ENCODE measurements at places on chromosomes 12 and 14.
A peak's percentile ranks its signal among the peaks of the same experiment; 100 is the strongest.

DNA sequence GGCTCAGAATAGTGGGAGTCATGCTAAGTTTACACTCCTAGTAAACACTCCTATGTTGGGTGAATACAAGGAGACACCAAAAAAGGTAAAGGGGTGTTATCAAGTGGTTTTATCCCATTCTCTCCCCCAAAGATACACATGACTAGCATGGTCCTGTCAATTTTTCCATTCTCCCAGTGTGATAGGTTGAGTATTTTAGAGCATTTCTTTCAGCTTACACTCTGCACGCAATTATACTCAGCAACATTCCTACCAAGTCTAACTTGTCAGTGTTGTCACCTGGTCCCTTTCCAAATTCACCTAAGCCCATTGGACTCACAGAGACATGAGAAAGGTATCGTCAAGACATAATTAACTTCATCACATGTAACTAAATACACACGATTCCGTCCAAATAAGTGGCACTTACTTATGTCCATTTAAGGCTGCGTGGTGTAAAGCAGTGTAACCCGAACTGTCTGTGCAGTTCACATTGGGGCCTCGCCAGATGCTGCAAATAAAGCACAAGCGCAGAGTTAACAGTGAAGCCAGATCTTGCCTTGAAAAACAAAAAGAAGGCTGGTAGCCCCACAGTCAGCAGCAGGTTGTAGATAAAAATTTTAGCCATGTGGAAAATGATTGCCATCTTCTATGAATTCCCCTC, 159.7 kb downstream of the ANKS1B start:
- no peak for DNase-seq

- DNase-seq, result peak; percentile 62
These were observed 60.6 kb upstream of the TCL1A start for GRCh38 chr14:95774265-95775160.

GRCh38 chr12:59164991-59165718, 244.9 kb upstream of the LRIG3 start:
- no peak for DNase-seq

- no peak for DNase-seq
These were observed 109.8 kb upstream of the GPHB5 start for GRCh38 chr14:63428486-63428885.

GRCh38 chr14:98156411-98156810, 1115.6 kb downstream of the BCL11B start:
- DNase-seq, result no peak

GRCh38 chr14:105602799-105603793, 76.7 kb downstream of the TMEM121 start:
- no peak for DNase-seq

DNA sequence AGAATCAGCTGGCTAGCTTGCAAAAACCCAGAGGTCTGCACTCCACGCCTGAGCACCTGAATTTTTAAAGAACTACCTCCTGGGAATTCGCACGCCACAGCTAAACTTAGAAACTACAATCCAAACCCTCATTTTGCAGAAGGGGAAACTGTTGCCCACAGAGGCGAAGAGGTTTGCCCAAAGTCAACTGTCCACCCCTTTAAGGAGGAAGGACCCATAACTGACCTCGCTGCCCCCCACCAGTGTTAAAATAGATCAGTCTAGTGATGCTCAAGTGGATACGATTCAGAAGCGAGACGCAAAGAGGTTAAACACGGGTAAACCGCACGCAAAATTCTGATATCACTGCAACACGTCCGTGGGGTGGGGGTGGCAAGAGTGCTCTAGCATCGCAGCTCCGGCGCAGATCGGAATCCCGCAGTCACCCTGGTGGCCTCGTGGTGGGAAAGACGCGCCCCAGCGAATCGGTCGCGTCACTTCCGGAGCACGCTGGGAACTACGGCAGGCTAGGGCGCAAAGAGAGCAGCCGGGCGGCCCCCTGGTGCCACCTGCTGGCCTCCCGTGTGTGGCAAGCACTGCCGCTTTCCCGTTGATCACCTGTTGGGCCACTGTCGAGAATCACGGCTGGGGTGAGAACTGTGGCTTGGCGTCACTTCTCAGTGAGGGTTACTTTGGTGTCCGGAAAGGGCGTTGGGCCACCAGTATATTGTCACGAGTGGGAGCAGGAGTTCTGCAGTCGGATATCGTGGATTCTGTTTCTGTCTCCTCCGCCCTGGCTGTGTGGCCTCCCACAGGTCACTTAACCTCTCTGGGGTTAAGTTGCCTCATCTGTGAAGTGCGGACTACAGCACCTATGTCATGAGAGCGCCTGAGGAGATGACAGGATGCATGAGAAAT, at the start of gene ALKBH2:
ALKBH2 (minus strand) TSS at position 451 of the 897 bp plus-strand sequence. CDS start 686 bp downstream, outside the sequence.
- peak; percentile 94 for DNase-seq

GRCh38 chr12:5230861-5231260, 187.2 kb downstream of the KCNA5 start:
- no peak for DNase-seq

DNA sequence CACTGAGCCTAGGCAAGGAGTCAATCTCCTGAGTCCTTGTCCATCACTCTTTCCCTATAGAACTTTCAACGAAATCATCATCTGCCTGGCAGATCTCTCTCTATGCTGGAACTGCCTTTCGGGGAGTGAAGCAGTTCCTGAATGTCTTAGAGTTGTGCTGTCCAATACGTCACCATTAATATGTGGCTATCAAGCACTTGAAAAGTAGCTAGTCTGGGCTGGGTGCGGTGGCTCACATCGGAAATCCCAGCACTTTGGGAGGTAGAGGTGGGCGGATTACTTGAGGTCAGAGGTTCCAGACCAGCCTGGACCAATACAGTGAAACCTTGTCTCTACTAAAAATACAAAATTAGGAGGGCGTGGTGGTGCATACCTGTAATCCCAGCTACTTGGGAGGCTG, 35.1 kb downstream of the NRDE2 start:
- DNase-seq, result no peak

GRCh38 chr14:56087671-56088471, 30.3 kb upstream of the PELI2 start:
- no peak for DNase-seq

DNA sequence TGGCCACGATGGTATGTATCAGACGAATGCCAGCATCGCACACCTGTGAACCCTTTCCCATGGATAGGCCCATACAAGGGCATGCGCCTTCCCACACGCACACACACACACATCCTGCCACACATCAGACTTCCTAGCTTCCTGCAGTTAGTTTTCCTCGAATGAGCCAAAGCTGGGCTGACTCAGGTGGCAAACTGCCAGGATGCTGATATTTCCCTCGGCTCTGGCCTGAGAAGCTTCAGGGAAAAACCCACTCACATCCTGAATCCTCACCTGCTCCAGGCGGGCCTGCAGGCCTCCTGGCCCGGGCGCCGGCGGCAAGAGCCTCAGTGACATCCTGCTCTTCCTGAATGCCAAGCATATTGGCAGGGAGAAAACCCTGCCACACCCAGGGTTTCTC, 22.4 kb downstream of the CALM1 start:
- no peak for DNase-seq

- DNase-seq, result no peak
These were observed 17.6 kb downstream of the CALCOCO1 start for GRCh38 chr12:53709671-53710070.

DNA sequence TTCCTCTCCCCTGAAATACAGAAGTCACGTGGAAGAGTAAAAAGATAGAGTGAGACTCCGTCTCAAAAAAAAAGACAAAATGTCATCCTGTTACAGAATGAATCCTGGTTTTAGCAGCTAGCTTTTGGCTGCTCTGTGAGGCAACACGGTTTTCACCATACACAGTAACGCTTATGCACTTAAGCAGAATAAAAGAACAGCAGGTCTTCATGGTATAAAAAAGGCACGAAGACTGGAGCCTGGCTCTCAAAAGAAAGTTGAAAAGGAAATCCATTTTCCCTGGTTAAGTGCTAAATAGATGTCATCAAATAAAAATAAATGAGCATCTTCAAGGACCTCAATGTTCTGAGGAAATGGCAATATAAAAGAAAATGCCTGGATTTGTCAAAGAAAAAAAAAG, 444.1 kb downstream of the IPO8 start:
- no peak for DNase-seq

GRCh38 chr12:46167412-46167811, 101.4 kb downstream of the SLC38A1 start:
- no peak for DNase-seq

DNA sequence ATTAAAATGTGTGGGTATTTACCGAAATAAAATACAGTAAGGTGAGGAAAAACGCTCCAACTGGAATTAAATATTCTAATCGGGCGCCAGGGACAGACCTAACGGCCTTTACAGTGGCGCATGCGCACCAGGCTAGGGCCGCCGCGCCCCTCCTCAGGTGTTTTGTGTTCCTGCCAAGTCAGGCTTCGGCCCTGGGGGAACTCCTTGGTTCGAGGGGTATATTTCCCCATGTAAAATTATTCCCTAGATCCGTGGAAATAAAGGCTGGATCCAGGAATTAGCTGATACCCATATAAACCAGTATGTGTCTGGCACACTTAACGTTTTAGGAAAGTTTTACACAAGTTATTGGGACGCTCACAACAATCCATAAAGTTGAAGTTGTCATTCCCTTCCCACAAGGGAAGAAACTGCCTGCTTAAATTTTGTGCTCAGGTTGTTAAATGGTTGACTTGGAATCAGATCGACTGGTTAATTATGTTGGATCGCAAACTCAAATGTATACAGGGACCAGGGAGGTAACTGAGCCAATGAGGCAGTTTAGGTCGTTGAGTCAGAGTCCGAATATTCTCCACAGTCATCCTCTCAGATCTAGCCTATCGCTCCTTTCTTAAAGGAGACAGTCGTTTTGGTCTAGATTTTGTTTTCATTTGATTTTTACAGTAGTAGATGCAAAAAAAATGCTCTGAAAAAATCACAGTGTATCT, 621 bp upstream of the ANAPC7 start:
- DNase-seq, result peak; percentile 83

- DNase-seq, result peak; percentile 75
These were observed 55.3 kb downstream of the VCPKMT start for GRCh38 chr14:50060871-50061663.

DNA sequence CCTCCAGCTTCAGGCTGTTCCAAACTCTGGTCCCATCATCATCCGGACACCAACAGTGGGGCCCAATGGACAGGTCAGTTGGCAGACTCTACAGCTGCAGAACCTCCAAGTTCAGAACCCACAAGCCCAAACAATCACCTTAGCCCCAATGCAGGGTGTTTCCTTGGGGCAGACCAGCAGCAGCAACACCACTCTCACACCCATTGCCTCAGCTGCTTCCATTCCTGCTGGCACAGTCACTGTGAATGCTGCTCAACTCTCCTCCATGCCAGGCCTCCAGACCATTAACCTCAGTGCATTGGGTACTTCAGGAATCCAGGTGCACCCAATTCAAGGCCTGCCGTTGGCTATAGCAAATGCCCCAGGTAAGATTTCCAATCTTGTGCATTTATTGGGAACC, 3.3 kb downstream of the SP1 start:
- DNase-seq, result no peak

GRCh38 chr12:102728506-102729242, 188.4 kb downstream of the PAH start:
- no peak for DNase-seq

DNA sequence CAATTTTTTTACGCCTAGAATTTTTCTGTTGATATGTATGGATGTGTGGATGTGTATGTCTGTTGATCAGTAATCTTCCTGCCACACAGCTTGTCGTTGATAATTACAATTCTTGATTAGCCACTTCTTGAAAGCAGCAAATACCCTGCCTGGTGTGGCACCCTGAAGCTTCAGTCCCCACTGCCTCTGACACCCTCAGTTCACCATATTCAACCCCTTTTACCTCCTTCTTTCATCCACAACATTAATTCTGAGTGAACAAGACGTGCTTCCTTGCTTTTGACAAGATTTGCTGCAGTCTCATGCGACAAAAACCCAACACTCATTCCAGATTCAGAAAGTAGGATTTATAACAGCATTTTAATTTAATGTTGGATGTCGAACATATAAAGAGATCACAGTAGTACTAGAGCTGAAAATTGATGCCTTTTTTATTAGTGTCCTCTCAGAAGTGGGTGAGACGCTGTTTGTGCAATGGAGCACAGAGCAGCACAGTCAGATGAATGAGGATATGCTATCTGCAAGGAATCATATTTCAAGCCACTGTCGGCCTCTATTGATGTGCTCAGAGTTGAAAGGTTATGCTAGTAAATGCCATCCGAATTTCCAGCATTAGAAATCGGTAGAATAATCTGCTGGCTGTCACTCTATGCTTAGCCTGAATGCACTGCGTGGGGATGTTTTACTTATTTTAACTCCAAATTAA, 383.7 kb downstream of the EGLN3 start:
- peak; percentile 43 for DNase-seq

- no peak for DNase-seq
These were observed 7.5 kb downstream of the MPHOSPH9 start for GRCh38 chr12:123225443-123225842.

- no peak for DNase-seq
These were observed 108.1 kb downstream of the TTLL5 start for GRCh38 chr14:75769047-75769685.

DNA sequence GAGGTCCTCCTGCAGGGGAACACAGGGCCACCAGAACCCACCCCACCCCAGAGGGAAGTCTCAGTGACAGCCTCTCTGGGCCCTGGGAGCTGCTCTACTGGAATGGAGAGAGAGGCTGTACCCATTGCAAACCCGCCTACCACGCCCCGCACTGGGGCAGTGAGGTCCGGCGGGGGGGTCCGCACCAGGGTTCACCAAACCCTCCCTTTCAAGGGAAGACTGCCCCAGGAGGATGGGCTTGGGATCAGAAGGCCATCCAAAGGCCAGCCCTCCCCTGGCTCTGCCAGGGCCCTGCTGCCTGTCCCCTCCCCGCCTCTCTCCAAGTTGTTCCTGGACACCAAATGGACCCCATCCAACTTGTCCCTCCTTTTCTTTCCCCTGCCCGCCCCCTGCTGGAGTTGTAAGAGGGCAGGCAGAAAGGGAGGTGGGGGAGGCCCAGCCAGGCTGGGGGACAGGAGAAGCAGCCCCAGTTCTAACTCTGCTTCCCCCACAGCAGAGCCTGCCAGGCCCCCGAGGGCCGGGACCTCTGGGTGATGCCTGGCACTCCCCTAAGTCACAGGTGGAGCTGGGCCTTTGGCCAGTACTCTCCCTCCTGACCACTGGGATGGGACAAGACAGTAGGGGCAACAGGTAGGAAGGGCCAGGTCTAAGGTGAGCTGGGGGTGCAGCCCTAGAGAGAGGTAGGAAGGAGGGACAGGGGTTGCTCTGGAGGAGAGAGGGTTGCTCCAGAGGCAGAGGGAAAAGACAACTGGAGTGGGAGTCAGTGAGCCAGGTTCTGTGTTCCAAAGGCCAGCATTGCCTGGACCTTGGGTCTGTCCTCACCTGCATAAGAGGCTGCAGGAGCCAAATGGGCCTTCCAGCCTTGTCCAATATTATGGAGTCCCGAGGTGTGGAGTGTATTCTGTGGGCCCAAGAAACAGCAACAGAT, 3.2 kb upstream of the DIO3 start:
- DNase-seq, result peak; percentile 23

GRCh38 chr12:57869298-57869926, 22.9 kb upstream of the CTDSP2 start:
- no peak for DNase-seq

Data from Caco-2 (cell line).